ENCODE measurements at places on chromosomes 3 and 15. TPM values are rescaled to one million over a fixed set of nuclear protein-coding genes. Genes with fewer than 3 reads are reported as not detected.

The SPINK8 gene
- not detected for polyA plus RNA-seq

The KY gene
- 73.0 TPM for polyA plus RNA-seq

The CD200R1 gene
- 1.7 TPM for polyA plus RNA-seq

The FBXW12 gene
- 0.15 TPM for polyA plus RNA-seq

- no peak for DNase-seq
These were observed 642 bp downstream of the SCAP start for GRCh38 chr3:47475029-47475569.

GRCh38 chr3:127985216-127985615, 67.0 kb upstream of the SEC61A1 start:
- no peak for DNase-seq

- DNase-seq = no peak
These were observed at the start of gene SHISA5 for GRCh38 chr3:48504051-48504946. TSS of gene SHISA5 (minus strand) at chr3:48504174. CDS start at chr3:48504094, 80 bp downstream.

GRCh38 chr15:86555098-86555497, 475.4 kb downstream of the AGBL1 start:
- DNase-seq = peak; percentile 40
